Posterior cingulate gyrus (tissue), 11 donors: ENCODE measurements at places on chromosomes 13 and 19.

- no peak for DNase-seq
These were observed 23.1 kb downstream of the TBC1D4 start for GRCh38 chr13:75458696-75459422.

- DNase-seq, result no peak
These were observed 7.4 kb downstream of the ZNF564 start for GRCh38 chr19:12543855-12544254.

- DNase-seq, result no peak
These were observed 420.4 kb downstream of the EFNB2 start for GRCh38 chr13:106115081-106115480.

DNA sequence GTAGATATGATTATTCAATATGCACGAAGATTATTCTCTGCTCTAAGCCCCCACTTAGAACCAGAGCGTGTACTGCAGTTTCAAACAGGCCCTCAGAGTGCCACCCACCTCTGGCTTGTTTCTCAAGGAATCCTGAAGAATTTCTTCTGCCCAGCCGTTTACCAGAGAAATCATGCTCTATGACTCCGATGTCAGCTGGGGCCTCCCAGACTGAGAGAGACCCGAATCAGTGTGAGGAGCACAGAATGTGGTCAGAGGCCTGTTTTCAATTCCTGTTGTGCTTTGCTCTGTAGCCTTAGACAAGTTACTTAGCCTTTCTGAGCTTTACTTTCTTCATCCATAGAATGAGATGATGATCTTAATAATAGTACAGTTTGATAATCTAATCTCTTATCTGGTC lies 5.5 kb downstream of the PNMA8C start:
- DNase-seq, result no peak

GRCh38 chr13:85541476-85541875 lies 257.7 kb downstream of the SLITRK6 start:
- no peak for DNase-seq

DNA sequence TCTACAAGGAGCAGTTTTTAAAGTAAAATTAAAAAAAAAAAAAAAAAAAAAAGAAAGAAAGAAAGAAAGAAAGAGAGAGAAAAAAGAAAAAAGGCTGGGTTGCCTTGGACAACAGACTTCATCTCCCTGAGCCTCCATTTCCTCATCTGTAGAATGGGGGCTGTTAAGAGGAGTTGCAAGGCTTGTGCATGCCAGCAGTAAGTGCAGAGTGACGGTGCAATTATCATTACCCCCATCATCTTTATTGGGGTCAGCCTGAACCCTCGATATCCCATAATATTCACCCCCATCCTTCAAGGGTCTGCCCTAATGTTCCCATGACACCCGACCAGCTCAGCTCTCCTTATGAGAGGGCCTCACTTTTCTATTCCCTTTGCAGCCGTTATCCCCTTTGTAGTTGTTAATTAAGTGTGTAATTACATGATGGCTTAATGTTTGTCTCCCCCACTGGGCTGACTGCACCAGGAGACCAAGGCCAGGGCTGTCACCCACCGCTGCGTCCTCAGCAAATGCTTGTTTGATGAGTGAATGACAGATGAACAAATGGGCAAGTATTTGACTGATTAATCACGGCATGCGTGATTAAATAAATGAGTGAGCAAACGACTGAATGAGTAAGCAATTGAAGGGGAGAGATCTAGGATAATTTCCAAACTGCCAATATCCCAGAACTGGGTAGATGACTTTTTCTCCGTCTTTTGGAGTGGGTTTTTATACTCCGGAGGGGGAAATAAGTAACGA lies 10.1 kb downstream of the FOSB start:
- no peak for DNase-seq

- DNase-seq, result peak; percentile 54
These were observed 5.5 kb upstream of the ADAMTS10 start for GRCh38 chr19:8615813-8616596.

- DNase-seq, result peak; percentile 81
These were observed 69.6 kb downstream of the ARHGEF7 start for GRCh38 chr13:111184458-111185401.

GRCh38 chr13:88863116-88863515 lies 1191.9 kb downstream of the SLITRK5 start:
- no peak for DNase-seq

DNA sequence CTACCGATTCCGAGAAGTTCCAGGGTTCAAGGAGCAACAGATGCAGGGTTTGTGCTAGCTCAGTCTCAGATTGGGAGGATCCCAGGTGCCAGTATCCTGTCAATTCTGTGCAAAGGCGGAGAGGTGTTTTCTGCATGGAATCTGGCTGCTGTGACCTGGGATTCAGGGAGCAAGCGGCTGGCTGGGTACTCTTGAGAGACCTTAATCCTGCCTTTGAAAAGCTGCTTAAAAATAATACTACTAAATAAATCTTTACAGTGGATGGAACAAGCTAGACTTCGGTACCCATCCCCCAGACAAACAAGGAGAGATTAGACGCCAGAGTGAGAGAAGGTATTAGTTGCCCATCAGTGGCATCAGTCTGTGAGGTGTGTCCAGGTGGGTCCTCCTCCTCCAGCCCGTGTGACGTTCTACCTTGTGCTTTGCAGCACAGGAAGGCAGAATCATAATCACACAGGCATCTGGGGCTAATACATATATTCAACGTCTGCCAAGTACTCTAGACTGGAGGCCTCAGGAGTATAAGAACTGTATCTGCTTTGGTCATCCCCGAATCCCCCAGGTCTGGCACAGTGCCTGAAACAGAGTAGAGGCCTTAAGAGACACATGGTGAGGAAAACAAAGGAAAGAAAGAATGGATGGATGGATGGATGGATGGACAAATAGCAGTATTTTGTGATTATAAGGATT lies 230.6 kb downstream of the ZNF536 start:
- DNase-seq, result no peak

DNA sequence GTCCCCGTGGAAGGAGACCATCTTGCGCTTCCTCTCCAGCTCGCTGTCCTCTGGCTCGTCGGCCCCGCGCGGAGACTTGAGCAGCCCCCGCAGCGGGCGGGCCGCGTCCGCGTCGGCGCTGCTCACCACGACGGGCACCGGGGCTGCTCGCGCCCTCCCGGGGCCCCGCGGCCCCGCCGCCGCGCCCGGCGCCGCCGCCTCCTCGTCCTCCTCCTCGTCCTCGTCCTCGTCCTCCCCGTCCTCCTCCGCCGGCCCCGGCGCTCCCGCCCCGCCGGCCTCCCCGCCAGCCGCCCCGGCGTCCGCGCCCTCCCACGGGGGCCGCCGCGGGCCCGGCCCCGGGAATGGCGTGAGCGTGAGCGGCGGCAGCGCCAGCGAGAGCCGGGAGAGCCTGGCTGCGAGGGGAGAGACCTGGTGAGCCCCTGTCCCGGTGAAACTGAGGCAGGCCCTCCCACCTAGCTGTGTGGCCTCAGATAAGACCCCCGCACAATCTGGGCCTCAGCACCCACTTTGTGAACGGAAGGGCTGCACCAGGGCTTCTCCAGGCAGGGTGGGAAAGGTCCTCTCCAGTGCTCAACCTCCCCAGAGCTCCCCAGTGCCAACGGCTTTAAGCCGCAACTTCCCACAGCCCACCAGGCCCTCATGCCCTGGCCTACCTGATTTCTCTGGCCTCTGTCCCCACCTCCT lies 17.8 kb downstream of the LMTK3 start:
- no peak for DNase-seq

GRCh38 chr13:106581225-106581624 lies 13.3 kb upstream of the ARGLU1 start:
- no peak for DNase-seq

- DNase-seq, result no peak
These were observed 94.3 kb downstream of the GPC6 start for GRCh38 chr13:93320942-93321341.

- no peak for DNase-seq
These were observed 43.9 kb upstream of the PEG3 start for GRCh38 chr19:56884441-56884840.

DNA sequence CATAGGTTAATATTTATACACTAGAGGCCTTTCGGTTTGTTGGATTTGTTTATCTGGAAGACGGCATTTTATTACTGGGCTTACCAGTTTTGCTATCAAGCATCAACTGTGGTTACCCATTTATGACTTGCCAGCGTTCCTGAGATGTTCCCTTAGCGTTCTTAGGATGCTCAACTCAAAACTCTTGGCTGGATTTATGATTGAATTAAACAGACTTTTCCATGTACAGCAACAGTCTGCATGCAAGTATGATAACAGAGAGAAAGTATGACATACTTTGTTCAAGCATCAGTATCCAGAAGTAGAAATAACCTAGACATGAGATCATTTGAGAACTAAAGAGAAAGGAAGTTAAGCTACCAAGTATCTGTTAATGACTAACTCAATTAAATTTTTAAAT lies 29.9 kb upstream of the RNF113B start:
- no peak for DNase-seq

- DNase-seq, result no peak
These were observed 49.4 kb downstream of the ZNF91 start for GRCh38 chr19:23345838-23346237.

DNA sequence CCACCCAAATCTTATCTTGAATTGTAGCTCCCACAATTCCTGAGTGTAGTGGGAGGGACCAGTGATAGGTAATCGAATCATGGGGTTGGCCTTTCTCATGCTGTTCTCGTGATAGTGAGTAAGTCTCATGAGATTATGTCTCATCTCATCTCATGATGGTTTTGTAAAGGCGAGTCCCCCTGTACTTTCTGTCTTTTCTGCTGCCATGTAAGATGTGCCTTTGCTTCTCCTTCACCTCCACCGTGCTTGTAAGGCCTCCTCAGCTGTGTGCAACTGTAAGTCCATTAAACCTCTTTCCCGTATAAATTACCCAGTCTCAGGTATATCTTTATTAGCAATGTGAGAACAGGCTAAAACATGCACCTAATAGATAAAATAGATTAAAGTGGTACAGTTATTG lies 756.4 kb upstream of the SLITRK5 start:
- no peak for DNase-seq

- no peak for DNase-seq
These were observed 2.0 kb downstream of the KLF2 start for GRCh38 chr19:16326401-16327168.

- DNase-seq, result no peak
These were observed 68.3 kb upstream of the RXFP2 start for GRCh38 chr13:31670831-31671617.

- no peak for DNase-seq
These were observed 312.7 kb downstream of the ATP8A2 start for GRCh38 chr13:25684491-25684890.

- DNase-seq, result no peak
These were observed 268.3 kb downstream of the RFC3 start for GRCh38 chr13:34086281-34086680.

DNA sequence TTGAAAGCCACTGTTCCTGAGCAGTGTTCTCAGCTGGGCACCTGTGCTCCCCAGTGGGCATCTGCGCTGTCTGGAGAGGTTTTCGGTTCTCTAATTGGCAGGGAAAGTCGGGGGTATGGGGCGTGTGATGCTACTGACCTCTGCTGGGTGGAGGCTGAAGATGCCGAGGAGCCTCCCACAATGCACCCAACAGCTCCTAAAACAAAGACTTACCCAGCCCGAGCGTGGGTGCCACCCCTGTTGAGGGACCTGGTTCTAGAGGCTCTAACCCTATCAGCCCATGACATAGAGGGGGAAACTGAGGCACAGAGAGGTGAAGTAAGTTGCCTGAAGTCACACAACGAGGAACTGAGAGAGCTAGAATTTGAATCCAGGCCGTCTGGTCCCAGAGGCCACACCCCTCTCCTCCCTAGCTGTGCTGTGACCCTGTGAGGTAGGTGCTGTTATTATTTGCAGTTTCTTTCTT lies 2.3 kb downstream of the SPACA4 start:
- DNase-seq, result peak; percentile 90

DNA sequence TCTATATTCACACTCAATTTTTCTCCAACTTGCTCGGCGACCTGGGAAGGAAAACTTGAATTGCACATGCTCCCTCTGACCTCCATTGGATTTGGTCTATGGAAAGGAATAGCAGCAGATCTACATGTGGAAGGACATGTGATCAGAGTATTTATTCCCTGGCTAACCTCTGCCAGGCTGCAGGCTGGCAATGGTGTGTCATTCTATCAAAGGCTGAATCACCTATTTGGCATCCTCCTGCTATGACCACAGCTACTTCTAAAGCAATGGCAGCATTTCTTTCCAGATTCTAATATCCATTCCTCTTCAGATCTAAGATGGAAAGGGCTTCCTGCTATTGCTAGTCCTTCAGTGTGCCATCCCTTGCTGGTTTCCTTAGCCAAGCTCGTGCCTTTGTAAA lies 144.3 kb upstream of the FREM2 start:
- no peak for DNase-seq

DNA sequence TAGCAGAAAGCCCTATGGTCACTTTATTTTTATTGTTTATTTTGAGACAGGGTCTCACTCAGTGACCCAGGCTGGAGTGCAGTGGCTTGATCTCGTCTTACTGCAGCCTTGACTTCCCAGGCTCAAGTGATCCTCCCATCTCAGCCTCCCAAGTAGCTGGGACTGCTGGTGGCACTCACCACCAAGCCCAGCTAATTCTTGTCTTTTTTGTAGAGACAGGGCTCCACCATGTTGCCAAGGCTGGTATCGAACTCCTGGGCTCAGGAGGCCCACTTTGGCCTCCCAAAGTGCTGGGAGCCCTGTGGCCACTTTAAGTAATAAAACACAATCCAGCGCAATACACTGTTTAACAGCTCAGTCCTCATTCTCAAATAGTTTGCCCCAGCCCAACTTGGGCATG lies 69.3 kb downstream of the NUFIP1 start:
- DNase-seq, result no peak

DNA sequence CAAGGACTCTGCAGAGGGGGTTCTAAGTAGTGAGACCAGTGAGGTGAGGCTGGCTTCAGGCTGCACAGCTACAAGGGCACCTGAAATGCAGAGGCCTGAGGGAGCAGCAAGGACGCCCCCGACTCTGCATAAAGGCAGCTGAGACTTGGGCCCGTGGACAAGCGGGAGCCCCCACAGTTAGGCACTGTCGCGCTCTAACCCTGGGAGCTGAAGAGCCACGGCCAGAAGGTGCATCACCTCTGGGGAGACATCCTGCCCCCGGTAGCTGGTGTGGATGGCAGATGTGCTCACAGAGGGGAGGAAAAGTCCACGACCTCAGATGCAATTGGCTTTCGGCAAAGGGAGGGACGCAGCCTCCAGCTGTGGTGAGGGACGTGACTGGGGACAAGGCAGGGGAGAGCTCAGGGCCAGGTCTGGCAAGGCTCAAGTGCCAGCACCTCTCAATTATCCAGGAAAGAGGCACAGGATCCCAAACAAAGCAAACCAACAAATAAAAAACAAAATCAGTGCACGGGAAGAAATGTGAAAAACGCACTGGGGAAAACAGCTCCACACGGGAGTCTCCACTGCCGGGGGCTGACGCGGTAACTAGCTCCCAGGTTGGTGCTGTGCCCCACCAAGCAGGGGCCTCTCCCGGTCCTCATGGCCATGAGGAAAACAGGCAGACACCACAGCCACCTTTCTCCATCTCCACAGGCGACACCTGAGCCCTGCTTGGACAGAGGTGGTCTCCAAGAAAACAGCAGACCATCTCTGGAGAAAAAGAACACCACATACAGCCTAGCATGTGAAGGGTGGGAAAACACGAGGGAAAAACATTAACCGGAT lies 23.0 kb upstream of the PLPP2 start:
- DNase-seq, result no peak

- no peak for DNase-seq
These were observed 2.3 kb upstream of the KDM4B start for GRCh38 chr19:4966591-4966990.

GRCh38 chr19:54164369-54165068 lies 5.0 kb upstream of the LENG1 start:
- no peak for DNase-seq

- DNase-seq, result no peak
These were observed 62.2 kb downstream of the DNAJC15 start for GRCh38 chr13:43085545-43085944.
